ENCODE measurements at places on chromosomes 11 and 22. TPM values are rescaled to one million over a fixed set of nuclear protein-coding genes. Genes with fewer than 3 reads are reported as not detected.

DNA sequence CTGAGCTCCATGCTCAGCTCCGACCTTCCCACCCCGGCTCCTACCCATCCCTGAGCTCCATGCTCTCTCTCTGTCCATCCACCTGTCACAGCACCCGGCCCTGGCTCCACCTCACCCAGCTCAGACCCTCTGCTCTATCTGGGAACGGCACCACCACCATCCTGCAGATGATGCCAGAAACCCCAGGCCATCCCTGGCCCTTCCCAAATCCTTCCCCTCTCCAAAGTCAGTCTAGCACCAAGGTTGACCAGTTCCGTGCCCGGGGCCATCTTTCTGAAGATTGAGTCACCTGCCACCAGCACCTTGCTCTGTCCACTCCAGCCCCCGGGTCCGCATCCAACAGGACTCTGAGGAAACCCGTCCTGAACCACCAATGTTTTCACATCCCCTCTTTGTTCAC is 969.6 kb downstream of the BRD1 start:
- no peak for DNase-seq

- DNase-seq: no peak
Observed at GRCh38 chr22:27868732-27869282, 50.2 kb downstream of the PITPNB start.

GRCh38 chr22:50660306-50660705 is 12.3 kb upstream of the SHANK3 start:
- DNase-seq: no peak

DNA sequence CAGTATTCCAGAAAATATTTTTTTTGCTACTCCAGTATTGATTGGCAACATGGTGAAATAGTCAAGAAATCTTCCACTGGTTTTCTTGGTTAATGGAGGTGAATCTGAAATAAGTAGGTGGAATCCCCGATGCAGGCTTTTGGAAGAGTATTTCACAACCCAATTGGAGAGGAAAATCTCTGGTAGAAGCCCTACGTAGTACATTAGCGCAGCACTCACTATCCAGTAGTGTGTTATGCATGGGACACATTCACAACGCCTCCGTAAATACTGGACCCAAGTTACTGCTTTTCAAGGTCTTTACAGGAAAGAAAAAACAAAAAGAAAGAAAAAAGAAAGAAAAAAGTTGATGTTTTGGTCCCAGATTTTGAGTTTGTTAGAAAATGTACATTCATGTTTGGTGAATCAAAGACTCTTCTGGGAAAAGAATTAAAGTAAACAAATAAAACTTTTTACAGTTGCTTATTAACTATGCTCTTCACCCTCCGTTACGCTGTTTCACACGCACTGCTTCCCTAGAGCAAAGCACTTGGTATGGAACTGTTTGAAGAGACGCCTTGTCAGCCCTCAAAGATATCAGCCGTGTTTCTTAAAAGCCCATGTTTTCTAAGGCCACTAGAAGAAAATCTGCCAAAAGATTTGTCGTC is 170.4 kb upstream of the CTSC start:
- DNase-seq: no peak

GRCh38 chr11:69501891-69502860 is 20.7 kb downstream of the LINC01488 start:
- no peak for DNase-seq

DNA sequence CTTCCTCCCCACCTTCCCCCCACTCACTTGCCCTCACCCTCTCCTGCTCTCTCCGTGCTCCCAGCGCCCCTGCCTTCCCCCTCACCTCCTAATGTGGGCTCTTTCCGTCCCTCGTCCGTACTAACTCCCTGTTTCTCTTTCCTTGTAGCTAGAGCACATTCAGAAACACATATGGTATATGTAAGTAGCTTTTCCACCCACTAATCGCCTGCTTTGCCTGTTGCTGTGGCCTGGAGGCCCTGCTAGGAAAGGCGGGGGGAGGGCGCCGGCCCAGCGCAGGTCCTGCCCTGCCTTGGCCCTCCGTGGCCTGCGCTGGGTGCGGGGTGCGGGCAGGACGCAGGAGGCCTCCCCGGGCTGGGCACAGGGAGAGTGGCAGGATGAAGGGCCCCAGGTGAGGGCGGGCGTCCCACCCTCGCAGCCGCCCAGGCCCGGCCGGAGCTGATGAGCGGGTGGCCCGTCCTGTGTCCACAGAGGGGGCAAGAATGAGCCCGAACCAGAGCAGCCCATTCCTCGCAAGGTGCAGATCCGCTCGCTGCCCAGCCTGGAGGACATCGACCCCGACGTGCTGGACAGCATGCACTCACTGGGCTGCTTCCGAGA is 41.7 kb downstream of the MOB2 start:
- no peak for DNase-seq

DNA sequence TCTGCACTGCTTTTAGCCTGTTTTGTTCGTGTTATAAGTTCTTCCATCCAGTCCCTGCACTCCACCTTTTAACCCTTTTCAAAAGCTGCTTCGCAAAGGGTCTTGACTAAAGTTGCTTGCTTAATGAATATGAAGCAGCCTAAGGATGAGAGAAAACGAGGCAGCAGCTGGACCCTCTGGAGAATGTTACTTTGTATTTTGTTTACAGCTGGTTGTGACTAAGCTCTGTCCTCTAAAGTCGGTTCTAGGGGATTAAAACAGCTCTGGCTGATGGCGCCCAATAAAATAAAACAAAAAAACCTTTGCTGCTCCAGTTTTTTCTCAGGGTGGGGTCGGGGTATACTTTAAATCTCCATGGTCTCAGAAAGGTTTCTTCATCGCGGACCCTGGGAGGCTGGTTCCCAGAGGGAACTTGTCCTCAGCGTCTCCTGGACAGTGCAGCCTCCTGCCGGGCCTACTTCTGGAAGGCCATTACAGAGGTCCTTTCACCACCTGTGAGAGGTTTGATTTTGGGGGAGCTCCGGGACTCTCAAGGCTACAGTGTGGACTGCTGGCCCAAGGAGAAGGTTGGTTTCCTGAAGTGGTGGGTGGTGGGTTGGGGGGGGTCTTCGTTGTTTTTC is 836 bp upstream of the RBM4 start:
- DNase-seq: no peak

DNA sequence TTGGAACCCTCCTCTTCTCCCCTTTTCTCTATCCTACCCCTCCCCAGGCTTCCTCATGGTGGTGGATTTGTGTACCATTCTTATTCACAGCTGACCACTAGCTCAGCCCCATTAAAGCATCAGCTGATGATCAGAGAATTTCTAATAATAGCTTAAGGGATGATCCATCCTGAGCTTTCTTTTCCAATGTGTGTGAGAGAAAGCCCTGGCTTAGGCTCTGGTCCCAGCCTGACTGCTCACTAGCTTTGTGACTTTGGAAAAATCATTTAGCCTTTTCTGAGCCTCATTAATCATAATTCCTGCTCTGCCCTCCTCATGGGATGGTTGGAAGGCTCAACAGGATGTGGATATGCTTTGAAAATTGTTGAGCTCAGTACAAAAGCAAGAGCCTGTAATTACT is 26.3 kb upstream of the CCDC90B start:
- no peak for DNase-seq

GRCh38 chr22:50731811-50732624 is 6.0 kb upstream of the ACR start:
- peak; percentile 77 for DNase-seq

DNA sequence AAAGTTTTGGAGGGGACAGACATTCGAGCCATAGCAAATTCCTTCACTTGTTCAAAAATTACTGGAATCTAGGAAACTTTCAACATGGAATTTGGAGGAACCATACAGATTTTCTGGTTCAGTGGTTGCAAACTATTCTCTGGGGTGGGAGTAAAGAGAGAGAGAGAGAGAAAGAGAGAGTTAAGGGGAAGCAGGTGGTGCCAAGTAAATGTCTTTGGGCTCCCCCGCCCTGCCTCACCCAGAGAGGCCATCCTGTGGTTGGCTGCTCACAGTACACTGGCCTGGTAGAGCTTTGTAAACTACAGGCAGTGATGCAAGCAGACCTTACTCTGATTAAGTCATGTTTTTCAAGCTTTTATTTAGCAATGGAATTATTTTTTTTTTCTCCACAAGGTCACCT is 82.6 kb downstream of the ADAMTS15 start:
- DNase-seq: no peak

- DNase-seq: no peak
Observed at GRCh38 chr11:107123022-107123421, 104.7 kb upstream of the GUCY1A2 start.

- no peak for DNase-seq
Observed at GRCh38 chr22:27637604-27638003, 164.0 kb downstream of the MN1 start.

DNA sequence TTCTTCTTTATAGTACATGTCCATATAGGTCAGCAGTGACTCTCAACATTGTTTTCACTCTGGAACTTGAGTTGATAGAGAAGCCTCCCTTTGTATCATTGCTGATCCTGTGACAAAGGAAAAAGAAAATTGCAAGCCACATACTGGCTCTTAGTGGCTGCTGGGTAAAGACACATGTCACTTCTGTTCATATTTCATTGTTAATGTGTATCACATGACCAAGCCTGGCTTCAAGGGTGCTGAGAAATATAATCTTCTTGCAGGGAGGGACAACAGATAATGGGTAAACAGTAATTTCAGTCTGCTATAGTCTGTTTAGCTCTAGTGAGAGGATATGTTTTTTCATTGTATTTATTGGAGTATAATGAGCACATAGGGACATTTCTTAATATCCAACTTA is 173.3 kb downstream of the PGR start:
- DNase-seq: no peak

GRCh38 chr11:68798221-68798813 is 43.4 kb downstream of the CPT1A start:
- DNase-seq: peak; percentile 74

- no peak for DNase-seq
Observed at GRCh38 chr11:82815406-82815805, 81.7 kb upstream of the FAM181B start.

- no peak for DNase-seq
Observed at GRCh38 chr11:100855466-100856067, 168.5 kb downstream of the ARHGAP42 start.

GRCh38 chr11:83895516-83895915 is 609.3 kb upstream of the CCDC90B start:
- DNase-seq: no peak

GRCh38 chr11:30788849-30789248 is 202.7 kb upstream of the MPPED2 start:
- no peak for DNase-seq

DNA sequence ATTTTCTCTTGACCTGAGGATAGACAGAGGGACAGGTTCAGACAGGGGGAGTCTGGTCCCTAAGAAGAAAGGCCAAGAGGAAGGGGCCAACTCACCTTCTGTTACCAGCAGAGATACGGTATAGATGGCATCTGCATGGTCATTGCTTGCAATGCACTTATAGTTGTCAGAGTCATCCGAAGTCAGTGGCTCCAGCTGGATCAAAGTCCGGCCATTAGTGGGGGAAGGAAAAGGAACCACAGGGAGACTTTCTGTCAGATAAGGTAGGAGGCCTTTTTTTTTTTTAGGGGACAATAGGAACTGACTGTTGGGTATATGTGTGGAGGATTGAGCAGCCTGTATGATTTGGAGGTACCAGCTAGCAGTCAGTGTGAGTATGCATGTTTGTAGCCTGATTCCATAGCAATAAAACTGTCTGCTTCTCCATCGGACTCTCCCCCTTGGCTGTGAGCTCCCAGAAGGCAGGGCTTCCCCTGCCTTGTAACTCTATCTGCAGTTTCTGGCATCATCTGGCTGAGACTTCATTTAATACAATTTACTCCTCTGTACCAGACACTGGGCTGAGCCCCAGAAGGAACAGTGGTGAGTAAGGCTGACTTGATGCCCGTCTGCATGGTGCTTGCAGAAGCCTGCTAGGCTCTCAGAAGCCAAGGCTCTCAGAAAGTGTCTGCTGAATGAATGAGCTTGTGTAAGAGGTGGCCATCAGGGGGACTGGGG is 5.7 kb downstream of the IGSF22 start:
- DNase-seq: no peak

DNA sequence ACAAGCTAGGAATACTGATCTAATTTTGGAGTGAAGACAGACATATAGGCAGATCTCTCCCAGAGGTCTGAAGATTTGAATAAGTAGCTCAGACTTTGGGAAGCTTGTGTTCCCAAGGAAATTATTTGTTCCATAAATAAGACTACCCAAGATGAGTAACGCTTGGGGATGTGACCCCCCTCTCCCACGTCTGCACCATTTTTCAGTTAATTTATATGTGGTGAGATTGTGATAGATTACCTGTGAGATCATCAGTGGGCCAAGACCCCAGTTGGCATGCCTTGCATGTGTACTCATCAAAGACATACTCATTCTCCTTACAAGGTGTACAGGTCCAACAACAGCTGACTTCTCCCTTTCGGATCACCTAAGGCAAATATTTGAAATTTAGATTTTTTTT is 252.8 kb upstream of the CTSC start:
- no peak for DNase-seq

Gene MUC5B
- not detected for total RNA-seq

Gene C11orf21
- total RNA-seq: 8.3 TPM

Gene OR2AG2
- total RNA-seq: 0.26 TPM

Gene GAS2
- total RNA-seq: 1.3 TPM

Gene MMP10
- total RNA-seq: not detected

Gene MIOX
- total RNA-seq: 0.32 TPM

Gene CASP1
- total RNA-seq: 23.7 TPM

Gene FAM118B
- total RNA-seq: 9.0 TPM

Gene RGL4
- total RNA-seq: 13.5 TPM

Gene PRR14L
- 48.2 TPM for total RNA-seq

Gene TAF6L
- 12.6 TPM for total RNA-seq

All from activated CD4-positive, alpha-beta T cell treated with anti-CD3 and anti-CD28 coated beads for 36 hours (primary cell).